ENCODE measurements at places on chromosomes 16 and 17. TPM values are rescaled to one million over a fixed set of nuclear protein-coding genes. Genes with fewer than 3 reads are reported as not detected.

The TBC1D3I gene
- 0.28 TPM for total RNA-seq

The ZNF750 gene
- not detected for total RNA-seq

The ECI1 gene
- 92.0 TPM for total RNA-seq

The ZSWIM7 gene
- 47.7 TPM for total RNA-seq

The ITGB4 gene
- total RNA-seq: 77.6 TPM

The ZKSCAN2 gene
- total RNA-seq: 2.4 TPM

The LLGL2 gene
- 32.7 TPM for total RNA-seq

The TMEM88 gene
- 0.23 TPM for total RNA-seq

The CLEC10A gene
- not detected for total RNA-seq

The CHTF18 gene
- total RNA-seq: 27.4 TPM

The OR3A2 gene
- total RNA-seq: not detected

The KCNH4 gene
- 0.29 TPM for total RNA-seq

The SLC5A11 gene
- total RNA-seq: 0.37 TPM

The TRIM47 gene
- 197 TPM for total RNA-seq

The ODAD4 gene
- 0.98 TPM for total RNA-seq

The NPIPA2 gene
- total RNA-seq: 1.1 TPM

The C1QL1 gene
- total RNA-seq: 17.0 TPM

The SEZ6L2 gene
- 19.9 TPM for total RNA-seq

The LRRC37A3 gene
- 2.2 TPM for total RNA-seq

The TLCD1 gene
- total RNA-seq: 44.2 TPM

The CDH1 gene
- 4.2 TPM for total RNA-seq

The ST6GALNAC1 gene
- not detected for total RNA-seq

The SLC13A2 gene
- 0.14 TPM for total RNA-seq

The STH gene
- total RNA-seq: not detected

The LGALS9 gene
- total RNA-seq: 2.6 TPM

The B3GNT9 gene
- 9.5 TPM for total RNA-seq

The SPSB3 gene
- 21.1 TPM for total RNA-seq

The TP53TG3 gene
- total RNA-seq: 0.61 TPM

The CCL16 gene
- total RNA-seq: not detected

The ABCA9 gene
- not detected for total RNA-seq

The CA5A gene
- total RNA-seq: not detected

The CLEC18C gene
- not detected for total RNA-seq

The TSR3 gene
- 87.5 TPM for total RNA-seq

The RHBDL1 gene
- total RNA-seq: 1.4 TPM

The PRKCB gene
- 0.25 TPM for total RNA-seq

The KRT15 gene
- total RNA-seq: 2.9 TPM

The STXBP4 gene
- total RNA-seq: 5.5 TPM

The DRC3 gene
- 1.4 TPM for total RNA-seq

The OR1A1 gene
- total RNA-seq: not detected

The ITGA2B gene
- total RNA-seq: 1.2 TPM

The SLC13A5 gene
- total RNA-seq: 0.29 TPM

The DPEP3 gene
- total RNA-seq: not detected

The FOXC2 gene
- 1.8 TPM for total RNA-seq

All from A549 treated with GW870086 at 1 μM for 4 hours (cell line).